ENCODE measurements at places on chromosomes 2 and 18.

- no peak for DNase-seq
Measured at GRCh38 chr2:65129286-65129825, 550 bp downstream of the RAB1A start.

DNA sequence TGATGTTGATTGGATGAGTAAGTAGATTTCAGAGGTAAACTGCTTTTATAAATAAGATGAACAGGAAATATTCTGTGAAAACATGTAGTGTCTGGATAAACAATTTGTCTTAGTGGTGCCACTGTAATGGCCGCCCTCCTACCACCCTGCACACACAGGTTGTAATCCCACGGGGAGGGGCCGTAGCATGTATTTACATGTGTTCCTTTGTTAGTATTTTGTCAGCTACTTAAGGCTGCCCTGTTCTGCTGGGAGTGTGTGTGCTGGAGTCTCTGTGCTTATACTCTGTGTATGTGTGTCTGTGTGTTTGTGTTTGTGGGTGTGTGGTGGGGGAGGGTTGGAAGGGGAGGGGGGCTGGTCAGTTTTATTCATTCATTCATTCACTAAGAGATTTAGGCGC is 5.1 kb downstream of the TSHZ1 start:
- no peak for DNase-seq

GRCh38 chr2:146388757-146389156 is 1456.1 kb upstream of the ACVR2A start:
- DNase-seq, result no peak

- no peak for DNase-seq
Measured at GRCh38 chr18:23935804-23936203, 78.8 kb upstream of the TTC39C start.

DNA sequence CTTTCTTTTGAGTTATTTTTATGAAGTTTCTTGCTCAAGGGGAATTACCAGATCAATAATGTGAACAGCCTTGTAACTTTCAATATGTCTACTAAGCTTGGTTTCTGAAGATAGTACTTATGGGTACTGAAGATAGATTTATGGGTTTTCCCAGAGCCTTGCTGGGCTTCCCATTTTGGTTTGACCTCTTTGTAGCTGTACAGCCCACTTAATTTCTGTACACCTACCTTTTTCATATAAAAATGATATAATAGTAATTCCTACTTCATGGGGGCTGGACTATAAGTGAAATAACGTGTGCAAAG is 22.2 kb downstream of the IL1R2 start:
- no peak for DNase-seq

- DNase-seq, result no peak
Measured at GRCh38 chr18:23300231-23300805, 152.8 kb upstream of the RIOK3 start.

DNA sequence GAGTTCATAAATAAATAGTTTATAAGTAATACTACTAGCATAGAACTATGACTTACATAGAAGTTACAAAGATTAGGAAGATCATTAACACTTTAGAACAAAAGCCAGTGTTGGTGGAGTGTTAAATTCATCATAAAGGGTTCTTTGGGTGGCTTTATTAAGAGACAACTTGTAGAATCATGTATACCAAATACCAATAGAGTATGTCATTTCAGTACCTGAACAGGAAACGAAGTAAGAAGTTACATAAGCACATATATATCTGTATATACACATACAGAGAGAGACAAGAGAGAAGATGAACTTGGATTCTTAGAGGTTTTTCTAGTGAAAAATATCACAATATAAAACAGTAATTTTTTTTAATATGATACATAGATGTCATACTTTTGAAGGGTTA is 82.5 kb upstream of the OTX1 start:
- no peak for DNase-seq

DNA sequence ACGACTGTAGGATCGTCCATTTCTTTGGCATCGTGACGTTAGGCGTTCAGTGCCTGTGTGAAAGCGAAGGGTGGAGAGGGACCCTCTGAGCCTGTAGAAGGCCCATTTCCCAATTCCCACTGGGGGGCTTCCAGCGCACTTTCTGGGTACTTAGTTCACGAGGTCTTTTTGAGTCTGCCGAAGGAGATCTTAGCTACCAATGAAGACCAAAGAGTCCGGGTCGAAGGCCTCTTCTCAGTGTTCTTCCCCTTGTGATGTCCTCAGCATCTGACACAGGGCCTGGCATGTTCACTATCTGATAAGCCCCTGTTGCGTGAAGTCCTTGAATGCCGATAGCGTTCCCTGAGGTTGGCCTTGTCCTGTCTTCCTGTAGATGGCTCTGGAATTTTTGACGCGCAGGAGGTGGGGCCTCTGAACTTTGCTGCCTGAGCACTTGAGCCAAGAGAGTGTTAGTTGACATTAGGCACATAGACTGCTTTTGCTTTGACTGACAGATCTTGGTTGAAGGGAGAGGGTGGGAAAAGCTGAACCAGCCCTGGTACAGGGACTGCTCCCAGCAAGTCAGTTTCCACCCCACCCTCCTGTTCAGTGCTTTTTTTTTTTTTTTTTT is 52.8 kb downstream of the LDLRAD4 start:
- DNase-seq, result no peak

DNA sequence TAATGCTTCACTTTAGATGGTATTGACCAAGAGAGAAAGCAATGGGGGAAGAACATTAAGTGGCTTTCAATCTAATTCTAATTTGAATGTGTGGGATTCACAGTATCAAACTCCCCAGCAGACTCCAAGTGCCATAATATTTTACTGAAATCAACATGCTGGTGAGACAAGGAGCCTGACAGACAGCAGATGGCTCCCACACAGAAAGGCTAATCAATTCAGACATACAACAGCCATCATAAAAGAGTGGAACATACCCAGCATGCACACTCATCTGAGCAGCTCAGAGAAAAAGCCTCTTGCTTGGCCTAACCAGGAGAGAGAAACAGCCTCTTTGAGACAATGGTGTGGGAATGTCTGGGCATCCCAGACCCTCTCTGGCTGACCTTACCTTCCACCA is 186.5 kb upstream of the SKOR2 start:
- no peak for DNase-seq

DNA sequence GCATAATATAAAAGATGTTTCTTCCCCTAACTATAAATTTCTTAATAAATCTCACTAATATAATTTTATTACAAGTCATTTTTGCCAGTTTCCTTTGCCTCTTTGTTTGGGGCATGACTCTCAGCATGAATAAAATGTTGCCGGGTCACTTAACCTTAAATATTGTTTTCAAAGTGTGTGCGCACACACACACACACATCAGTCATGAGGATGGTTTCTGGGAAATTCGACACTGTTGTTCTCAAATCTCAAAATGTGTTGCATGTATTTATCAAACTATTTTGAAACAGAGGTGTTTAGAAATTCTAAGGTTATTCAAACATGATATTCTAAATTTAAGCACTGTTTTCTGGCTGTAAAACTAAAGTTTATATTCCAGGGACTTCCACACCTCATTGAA is 31.5 kb downstream of the FAP start:
- DNase-seq, result no peak

- no peak for DNase-seq
Measured at GRCh38 chr2:211371465-211371864, 815.1 kb downstream of the CPS1 start.

DNA sequence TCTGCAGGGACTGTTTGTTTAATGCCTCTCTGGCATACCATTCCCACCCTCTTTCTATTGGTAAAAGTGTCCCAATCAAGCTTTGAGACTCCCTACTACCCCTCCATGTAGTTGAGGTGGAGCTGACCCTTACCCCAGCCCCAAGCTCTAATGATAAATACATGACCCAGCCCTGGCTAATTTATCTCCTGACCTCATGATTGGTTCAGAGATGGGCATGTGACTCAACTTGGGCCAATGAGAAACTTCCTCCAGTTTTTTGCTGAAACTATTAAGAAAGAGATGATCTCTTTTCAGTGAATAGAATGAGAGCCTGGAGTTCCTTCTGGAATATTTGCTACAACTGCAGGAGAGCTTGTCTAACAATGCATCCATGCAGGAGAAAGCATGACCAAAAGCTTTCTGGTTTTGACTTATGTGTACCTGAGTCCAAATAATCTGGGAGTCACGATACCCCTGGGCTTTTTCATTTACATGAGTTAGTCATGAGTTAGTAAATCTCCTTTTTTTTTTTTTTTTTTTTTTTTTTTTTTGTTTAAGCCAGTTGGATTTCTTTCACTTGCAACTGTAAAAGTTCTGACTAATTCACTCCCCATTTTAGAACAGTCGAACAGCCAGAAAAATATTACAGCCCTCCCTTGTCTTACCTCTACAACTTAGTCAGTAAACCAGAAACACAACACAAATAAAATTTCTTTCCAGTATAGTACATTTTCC is 66.5 kb upstream of the TLK1 start:
- DNase-seq, result no peak

DNA sequence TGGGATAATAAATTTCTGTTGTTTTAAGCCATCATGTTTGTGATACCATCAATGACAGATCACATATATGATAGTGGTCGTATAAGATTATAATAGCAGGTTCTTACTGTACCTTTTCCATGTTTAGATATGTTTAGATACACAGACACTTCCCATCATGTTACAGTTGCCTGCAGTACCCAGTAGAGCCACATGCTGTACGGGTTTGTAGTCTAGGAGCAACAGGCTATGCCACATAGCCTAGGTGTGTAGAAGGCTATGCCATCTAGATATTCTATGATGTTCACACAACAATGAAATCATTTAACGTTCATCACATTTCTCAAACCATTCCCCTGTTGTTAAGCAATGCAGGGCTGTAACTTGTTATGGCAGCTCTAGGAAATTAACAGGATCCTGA is 132.9 kb upstream of the SH3BP4 start:
- DNase-seq, result no peak

DNA sequence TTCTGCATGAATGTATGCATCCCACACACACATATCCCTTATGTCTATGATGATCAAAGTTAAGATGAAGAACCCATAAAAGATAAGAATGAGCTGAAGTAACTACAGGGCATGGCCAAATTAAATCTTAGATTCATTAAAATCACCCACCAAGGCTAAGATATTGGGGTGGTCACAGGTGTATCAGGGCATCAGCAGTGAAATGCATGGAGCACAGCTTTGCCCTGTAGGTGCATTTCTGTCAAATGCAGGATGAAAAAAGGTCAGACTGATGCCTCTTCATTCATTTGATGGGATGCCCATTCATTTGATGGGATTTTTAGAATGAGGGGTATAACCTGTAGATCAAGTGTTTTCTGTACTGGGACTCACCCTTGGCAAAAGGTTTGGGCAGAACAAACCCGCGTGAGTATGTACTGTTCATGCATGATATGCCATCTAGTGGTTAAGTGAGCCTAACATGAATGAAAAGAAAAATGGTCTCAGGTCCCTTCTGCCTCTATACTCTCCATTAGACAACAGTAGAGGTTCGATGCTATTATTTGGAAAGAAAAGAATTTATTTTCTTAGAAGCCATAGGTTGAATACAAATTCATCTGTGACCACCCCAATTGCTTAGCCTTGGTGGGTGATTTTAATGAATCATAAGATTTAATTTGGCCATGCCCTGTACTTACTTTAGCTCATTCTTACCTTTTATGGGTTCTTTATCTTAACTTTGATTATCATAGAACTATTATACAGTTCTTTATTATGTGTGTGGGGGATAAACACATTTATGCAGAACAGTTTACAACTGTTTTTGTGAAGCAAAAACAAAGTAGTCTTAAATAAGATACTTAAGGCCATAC is 43.2 kb upstream of the NOSTRIN start:
- no peak for DNase-seq

GRCh38 chr18:51753365-51754057 is 556.0 kb upstream of the MEX3C start:
- no peak for DNase-seq

DNA sequence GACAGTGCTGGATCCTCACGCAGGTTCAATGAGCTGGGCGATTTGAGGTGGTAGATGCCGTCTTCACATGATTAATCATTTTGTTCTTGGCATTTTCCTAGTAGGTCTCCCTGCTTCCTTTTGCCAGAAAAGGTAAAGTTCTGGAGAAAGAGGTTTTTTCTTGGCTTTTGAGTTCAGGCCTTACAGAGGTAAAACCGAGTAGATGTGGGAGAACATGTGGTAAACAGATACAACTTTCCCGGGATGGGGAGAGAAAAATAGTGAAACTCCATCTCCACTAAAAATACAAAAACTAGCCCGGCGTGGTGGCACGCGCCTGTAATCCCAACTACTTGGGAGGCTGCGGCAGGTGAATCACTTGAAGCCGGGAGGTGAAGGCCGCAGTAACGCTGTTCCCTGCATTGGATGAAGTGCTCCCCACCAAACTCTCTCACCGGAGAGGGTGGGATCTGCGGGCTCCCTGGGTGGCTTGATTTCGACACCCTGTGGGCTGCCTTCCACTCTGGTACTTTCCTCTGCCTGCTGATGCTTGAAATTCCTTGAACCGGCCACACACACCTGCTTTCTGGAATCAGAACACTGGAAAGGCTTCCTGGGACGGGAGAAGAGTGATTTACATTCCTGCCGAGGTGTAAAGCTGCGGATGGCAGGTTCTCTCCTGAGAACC is 88.8 kb downstream of the ACTR3 start:
- no peak for DNase-seq

GRCh38 chr2:166411473-166412230 is 35.9 kb upstream of the SCN9A start:
- DNase-seq, result no peak

GRCh38 chr2:48584551-48584950 is 33.1 kb upstream of the GTF2A1L start:
- no peak for DNase-seq

DNA sequence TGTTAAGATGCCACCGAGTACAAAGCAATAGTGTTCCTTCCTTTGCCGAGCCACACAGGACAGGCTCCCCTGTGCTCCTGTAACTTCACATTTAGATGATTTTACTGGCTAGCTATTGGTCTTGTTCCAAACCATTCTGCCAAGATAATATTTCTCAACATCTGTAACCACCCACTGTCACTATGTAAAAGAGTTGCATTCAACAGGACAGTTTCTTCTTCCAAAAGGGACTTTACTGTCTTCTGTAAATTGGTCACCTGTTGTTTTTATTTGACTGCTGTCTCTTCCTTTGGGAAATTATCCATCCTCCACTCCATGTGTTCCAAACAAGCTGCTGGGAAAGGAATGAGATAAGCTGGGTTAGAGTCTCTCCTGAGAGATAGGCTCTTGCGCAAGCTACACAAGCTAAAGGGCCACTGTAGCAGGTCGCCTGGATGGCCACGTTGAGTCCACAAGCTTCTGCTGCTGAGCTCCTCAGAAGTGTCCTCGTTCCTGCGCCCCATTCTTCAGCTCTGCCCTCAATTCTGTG is 14.4 kb upstream of the BZW1 start:
- DNase-seq, result no peak

- no peak for DNase-seq
Measured at GRCh38 chr2:115746151-115746550, 1303.7 kb downstream of the DPP10 start.

- no peak for DNase-seq
Measured at GRCh38 chr2:18445433-18446320, 114.8 kb downstream of the RDH14 start.

All from mesothelial cell of epicardium (in vitro differentiated cells).